ENCODE measurements at places on chromosomes 5 and 9.

DNA sequence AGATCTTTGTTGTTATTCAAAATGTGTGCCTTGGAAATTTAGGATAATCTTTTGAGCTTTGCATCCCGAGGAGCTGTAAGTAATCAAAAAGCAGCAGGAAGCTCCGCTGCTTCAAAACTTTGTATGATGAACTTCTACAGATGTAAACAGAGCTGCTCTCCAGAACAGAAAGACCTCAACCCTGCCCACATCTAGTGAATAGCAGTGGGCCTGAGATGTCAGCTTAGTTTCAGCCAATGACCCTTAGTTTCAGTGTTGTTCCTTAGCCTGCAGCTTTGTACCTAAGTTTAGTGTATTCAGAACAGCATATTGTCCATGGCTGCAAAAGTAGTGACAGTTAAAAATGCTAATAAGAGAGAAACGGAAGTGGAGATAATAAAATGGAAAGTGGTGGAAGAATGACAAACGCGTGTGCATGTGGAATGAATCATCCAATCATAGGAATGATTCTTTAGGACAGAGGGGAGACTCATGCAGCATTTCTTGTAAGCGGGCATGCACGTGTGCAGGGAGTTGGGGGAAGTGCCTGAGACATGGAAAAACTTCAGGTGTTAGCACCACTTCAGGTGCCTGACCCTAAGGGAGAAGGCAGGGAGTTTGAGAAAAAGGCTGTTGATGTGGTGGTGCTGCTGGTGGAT lies 24.9 kb downstream of the SNX24 start:
- peak; percentile 4 for DNase-seq

- DNase-seq: no peak
Measured at GRCh38 chr9:95058121-95058785, 259.3 kb downstream of the FANCC start.

DNA sequence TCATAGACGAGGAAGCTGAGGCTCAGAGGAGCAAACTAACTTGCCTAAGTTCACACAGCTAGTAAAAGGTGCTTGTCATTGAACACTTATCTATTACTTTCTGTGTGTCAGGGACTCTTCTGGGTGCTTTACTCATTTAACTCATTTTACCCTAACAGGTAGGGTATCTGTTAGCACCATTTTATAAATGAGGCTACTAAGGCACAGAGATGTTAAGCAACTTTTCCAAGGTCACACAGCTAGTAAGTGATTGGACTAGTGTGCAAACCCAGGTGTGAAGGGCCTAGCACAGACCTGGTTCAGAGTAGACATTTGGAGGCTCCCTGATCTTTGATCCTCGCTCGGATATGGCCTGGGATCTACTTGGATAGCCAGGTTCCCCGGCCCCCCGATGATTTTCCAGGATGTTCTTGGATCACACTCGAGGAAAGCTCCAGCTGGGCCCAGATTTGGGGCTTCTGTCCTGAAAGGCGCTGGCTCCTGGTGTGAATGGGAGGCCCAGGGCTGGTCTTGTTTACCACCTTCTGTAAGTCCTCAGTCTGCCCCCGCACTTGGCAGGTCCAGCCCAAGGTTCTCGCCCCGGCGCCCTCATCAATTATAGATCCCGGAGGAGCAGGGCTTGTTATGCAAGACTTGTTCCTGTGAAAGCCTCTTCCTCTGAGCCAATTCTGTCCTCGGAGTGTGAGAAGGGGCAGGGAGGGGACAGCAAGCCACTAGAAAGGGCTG lies 37.5 kb downstream of the GSN start:
- DNase-seq: no peak

DNA sequence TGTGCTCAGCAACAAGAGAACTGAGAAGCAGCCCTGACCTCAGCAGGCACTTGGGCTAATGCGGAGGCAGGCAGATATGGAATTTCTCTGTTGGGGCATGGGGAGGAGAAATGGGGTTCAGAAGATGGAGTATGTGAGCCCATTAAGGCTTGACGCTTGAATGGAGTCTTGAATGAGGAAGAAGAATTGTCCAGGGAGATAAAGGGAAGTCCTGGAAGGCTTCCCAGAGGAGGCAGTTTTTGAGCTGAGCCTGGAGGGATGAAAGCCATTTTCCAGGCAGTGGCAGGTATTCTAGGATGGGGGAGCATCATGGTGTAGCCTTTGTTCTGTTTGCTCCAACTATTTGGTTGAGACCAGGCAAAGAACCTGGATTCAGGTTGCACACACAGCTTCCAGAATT lies 34.5 kb downstream of the FGF18 start:
- DNase-seq: no peak

DNA sequence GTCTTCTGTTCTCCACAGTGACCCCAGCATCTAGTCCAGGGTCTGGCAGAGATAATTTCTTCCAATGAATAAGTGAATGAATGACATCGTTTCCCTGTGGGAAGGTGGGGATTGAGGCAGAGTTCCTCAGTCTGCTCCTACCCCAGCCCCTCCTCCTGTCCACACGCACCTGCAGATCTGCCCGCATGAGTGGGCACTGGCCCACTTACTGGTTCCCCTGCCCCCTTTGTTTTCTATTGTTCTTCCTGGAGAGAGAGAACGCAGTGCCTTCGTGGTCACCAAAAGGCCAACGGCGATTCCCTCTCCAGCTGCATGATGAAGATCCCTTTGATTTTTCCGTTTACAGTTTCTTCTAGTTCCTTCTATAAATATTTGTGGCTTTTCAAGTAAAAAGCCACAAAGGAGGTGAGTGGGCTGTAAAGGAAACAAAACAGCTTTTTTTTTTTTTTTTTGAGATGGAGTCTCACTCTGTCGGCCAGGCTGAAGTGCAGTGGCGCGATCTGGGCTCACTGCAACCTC lies 5.8 kb upstream of the FPGS start:
- DNase-seq: peak; percentile 36

Measured in dermis blood vessel endothelial cell (primary cell).